Stimulated activated CD8-positive, alpha-beta memory T cell treated with anti-CD3 and anti-CD28 coated beads, Interleukin-4, amount 100 ng/mL, for 48 hours (primary cell): ENCODE measurements at places on chromosomes 3 and 15.

DNA sequence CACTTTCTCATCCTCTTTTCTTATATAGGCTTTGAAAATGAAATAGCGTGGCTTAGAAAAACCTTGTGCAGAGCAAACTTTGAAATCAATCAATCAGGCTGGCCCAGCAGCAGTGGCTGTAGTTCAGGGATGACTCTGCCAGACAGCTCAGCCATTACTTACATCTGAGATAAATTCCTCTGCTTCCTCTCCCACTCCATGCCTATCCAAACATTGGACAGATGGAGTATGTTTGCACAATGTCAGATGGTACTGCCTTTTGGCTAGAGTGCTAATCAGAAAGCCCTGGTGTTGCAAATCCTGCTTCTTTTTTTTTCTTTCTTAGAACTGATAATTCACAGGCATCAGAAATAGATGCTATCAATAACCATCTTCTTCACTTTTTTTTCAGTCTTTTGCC is 1065.1 kb downstream of the AGBL1 start:
- DNase-seq, result no peak

DNA sequence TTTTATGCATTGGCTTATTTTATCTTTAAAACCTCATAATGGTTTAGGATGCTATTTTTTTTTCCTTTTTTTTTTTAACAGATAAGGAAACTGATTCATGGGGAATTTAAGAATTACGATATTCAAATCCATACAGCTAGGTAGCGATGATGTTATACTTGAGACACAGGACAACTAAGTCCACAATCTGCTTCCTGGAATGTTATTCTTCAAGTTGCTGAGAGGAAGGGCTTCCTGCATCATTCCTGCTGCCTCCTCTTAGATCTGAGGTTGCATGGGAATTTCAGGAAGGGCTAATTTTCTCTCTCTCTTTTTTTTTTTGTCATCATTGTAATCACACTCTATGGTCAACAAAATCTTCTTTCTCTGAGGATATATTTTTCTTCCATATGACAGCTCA is 595.5 kb downstream of the GRM7 start:
- no peak for DNase-seq

DNA sequence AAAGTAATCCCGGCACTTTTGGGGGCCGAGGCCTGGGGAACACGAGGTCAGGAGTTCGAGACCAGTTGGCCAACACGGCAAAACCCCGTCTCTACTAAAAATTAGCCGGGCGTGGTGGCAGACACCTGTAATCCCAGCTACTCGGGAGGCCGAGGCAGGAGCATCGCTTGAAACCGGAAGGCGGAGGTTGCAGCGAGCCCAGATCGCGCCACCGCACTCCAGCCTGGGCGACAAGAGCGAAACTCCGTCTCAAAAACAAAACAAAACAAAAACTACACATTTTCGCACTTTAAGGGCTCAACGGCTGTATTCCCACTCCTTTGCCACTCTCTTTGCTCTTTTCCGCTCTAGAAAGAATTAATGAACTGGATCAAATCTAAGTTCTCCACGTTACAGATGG is 763 bp upstream of the TRNT1 start:
- DNase-seq, result no peak

DNA sequence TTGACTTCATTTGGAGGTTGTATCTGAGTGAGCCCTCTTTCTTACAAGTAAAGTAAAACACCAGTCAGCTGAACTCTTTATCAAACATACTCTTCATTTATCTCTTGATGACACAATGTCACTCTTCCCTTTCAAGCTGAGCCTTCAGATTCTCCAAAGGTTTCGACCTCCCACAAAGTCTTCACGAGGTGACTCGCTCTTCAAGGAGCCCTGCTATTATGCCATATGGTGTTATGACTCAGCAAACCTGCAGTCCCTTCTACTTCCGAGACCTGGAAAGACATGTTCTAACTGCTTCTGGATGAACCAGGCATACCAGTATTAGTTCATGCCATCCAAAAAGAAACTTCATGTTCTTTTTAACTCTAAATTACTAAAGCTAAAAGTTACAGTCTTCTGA is 23.1 kb downstream of the AADAC start:
- no peak for DNase-seq

DNA sequence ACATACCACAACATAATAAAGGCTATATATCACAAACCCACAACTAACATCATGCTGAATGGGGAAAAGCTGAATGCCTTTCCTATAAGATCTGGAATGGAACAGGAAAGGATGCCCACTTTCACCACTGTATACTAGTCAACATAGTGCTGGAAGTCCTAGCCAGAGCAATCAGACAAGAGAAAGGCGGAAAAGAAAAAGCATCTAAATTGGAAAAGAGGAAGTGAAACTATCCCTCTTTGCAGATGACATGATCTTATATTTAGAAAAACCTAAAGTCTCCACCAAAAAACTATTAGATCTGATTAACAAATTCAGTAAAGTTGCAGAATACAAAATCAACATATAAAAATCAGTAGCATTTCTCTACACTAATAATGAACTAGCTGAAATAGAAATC is 14.6 kb upstream of the PIK3CA start:
- DNase-seq, result no peak

DNA sequence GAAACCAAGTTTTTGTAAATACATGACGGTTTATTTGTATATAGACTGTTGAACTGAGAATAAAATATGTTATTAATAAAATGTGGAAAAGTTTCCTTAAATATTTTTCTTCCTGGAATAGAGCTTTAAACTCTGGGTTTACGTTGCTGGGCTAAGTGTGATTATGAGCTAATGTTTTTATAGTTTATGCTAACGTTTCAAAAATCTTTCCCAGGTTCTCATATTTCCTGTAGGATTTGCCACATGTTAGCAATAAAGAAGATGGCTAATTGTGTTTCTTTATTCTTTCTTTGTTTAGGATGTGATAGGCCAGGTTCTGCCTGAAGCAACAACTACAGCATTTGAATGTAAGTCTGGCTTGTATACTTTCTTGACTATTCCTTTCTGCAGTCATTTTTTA is 7.2 kb downstream of the MAP2K5 start:
- no peak for DNase-seq

GRCh38 chr15:84904419-84904818 is 20.0 kb downstream of the SLC28A1 start:
- no peak for DNase-seq

GRCh38 chr15:82750831-82751180 is 41.1 kb upstream of the AP3B2 start:
- DNase-seq, result peak; percentile 28

DNA sequence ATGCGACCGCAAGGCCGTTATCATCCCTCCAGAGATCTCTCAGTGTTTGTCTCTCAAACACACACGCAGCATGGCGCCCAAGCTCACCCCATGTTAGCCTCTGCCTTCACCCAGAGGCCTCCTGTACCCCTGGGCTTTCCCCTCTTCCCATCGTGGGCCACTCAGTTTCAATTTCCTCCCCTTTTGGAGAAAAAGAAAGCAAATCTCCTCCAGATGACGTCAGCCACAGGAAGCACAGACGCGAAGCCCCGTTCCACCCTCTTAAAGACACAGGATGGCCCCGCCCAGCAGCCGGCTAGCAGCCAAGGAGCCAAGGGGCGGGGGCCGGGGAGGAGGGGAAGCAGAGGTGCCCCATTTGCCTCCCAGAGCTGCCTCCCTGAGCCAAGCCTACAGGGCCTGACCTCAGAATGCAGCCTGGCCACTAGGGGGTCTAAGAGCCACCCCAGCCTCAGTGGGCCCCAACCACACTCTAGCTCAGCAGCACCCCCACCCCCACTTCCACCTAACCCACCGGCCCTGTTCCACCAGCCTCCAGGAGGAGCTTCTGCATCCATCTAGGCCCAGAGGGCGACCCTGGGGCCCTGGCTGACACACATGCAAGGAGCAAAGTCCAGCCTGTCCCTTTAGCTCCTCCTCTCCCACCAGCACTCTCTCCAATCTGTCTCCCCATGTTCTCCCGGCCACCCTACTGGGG is 26.5 kb downstream of the ATRIP start:
- DNase-seq, result peak; percentile 96

DNA sequence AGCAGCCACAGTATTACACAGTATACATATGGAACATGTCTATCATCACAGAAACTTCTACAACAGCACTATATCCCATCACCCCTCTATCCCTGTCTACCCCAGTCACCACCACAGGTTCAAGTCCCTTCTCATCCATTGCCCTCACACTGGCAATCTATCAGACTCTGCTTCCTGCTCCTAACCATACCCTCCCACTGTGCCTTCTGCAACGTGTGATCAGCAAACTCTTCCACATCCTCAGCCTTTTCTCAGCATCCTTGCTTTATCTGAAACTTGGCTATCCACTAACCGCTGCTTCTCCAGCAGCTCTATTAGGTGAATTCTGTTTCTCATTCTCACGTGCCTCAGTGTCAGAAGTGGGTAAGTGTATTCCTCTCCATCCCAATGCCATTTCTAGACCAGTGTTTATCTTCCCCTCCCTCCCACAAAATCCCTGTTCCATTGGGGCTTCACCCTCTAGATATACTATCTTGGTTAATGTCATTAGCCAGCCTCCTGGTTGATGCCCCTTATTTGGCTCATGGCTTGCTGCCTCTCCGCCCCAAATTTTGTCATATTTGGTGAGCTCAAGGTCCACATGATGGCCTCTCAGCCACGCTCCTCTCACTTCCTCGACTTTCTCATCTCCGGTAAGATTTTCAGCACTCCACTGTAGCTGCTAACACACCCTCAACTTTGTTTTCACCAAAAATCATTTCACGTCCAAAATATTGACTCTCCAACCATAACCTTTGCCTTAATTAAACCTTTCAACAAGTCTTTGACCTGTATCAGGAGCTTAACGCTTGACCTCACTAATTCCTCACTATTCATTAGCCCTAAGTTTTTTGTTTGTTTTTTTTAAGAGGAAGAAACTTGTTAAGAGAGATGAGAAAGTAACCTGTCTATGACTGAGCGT is 69.1 kb downstream of the RBPMS2 start:
- DNase-seq, result no peak

- DNase-seq, result no peak
These were observed 170.5 kb downstream of the CTNNB1 start for GRCh38 chr3:41369838-41370237.

GRCh38 chr3:59641169-59641899 is 591.5 kb upstream of the CFAP20DC start:
- no peak for DNase-seq

GRCh38 chr15:67967871-67968431 is 86.2 kb upstream of the PIAS1 start:
- DNase-seq, result peak; percentile 37

- DNase-seq, result no peak
These were observed 5.0 kb downstream of the ABTB1 start for GRCh38 chr3:127677541-127678314.
